HT-29 (cell line): ENCODE measurements at places on chromosomes 11 and 22.
A peak's percentile ranks its signal among the peaks of the same experiment; 100 is the strongest.

DNA sequence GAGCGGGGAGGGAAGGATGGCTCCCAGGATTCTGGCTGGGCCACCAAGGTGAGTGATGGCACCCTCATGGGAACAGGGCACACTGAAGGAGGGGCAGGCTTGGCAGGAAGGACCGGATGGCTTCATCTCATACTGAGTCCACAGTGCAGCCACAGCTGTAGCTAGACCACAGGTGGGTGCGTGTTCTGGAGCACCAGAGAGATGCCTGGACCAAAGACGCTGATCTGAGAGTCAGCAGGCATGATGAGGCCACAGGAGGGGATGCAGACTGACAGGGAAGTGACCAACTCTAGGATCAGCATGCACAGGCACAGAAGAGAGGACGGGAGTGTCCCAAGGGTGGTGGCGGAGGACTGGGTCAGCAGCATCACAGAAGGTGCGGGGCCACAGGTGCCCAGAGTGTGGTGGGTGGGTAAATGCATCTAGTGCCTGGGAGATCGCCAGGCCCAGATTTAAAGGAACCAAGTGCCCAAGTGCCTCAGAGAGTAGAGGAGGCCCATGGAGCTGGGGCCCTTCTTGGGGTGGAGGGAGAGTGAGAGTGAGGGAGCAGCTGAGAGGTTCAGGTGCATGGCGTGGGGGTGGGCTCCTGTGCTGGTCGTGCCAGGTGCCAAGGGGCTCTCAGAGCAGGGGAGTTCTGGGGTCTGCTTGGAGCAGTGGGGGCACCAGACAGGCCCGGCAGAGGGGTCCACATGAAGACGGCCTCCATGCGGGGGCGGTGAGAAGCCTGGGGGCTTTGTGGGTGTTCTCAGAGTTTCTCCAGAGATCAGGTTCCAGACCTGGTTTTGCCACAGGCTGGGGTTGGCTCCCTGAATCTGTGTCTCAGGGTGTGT lies 113.7 kb downstream of the CEP164 start:
- DNase-seq, result no peak

- no peak for DNase-seq
These were observed 505.6 kb downstream of the BUD13 start for GRCh38 chr11:116267146-116267545.

DNA sequence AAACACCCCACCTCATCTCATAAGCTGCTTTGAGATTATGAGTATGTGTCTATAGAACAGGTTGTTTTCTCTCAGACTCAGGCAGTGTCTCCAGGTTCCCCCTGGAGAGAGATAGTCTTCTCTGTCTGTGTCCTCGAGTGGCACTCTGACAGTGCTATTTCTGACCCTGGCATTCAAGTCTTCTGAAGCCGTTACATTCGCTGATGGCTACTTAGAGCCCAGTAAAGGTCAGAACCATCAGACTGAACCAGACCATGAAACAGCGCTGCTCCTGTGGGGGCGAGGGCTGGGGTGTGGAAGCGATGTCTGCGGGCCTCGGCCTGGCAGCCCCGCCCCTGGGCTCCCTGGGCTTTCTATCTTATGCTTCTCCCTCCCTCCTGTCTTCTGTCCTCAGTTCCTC lies 23.5 kb downstream of the SHISA8 start:
- DNase-seq, result no peak

GRCh38 chr11:111001986-111002611 lies 243.4 kb upstream of the POU2AF2 start:
- no peak for DNase-seq

DNA sequence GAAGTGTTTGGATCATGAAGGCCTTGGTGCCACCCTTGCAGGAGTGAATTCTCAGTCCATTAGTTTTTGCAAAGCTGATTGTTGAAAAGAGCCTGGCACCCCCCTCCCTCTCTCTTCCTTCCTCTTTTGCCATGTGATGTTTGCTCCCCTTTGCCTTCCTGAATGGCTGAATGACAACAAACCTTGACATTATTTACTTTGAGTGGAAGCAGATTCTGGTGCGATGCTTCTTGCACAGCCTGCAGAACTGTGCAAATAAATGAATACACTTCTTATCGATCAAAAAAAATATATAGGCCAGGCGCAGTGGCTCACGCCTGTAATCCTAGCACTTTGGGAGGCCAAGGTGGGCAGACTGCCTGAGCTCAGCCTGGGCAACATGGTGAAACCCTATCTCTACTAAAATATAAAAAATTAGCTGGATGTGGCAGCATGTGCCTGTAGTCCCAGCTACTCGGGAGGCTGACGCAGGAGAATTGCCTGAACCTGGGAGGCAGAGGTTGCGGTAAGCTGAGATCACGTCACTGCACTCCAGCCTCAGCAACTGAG lies 2.0 kb upstream of the NARS2 start:
- no peak for DNase-seq

DNA sequence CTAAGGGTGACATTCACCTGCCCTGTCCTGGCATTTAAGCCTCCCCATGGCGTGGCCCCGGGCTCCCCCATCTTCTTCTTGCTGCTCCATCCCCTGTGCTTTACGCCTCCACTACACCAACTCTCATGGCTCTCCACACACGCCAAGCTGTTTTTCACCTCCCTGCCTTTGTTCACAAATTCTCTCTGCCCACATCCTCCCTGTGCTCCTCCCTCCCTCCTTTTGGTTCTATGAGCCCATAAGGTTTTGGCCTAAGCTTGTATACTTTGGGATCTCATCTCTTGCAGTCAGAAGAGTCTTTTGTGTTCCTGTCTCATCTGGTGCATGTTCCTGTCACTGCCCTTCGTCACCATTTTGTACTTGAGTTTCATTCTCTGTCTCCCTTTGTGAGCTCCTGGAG lies 4.6 kb upstream of the DNAL4 start:
- no peak for DNase-seq

DNA sequence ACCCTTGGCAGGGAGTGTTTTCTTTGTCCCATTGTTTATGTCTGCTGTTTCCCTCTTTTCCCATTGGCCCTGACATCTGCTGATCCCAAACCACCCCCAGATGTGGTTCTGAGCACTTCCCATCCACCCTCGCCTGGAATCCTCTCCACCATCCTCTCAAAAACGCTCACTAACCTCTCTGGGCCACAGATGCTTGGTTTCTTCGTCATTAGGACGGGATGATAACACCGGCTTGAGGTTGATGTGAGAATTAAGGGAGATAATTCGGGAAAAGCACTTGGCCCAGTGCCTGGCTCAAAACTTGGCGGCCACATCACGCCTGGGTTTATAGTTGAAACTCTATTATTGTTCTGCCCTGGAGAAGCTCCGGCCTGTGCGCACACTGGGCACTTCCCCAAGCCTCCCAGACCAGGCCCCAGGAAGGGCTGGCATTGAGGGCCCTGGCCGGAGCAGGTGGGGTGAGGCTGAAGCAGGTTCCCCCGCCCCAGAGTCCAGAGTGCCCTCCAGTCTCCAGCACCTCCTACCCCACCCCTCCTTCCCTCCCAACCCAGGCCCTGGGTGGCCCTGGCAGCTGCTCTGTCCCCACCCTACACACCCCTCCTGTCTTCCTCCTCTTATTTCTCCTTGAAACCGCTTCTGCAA lies 63.7 kb downstream of the CYTH4 start:
- DNase-seq, result no peak

- no peak for DNase-seq
These were observed 55.0 kb downstream of the ZNRF3 start for GRCh38 chr22:28938286-28938833.

DNA sequence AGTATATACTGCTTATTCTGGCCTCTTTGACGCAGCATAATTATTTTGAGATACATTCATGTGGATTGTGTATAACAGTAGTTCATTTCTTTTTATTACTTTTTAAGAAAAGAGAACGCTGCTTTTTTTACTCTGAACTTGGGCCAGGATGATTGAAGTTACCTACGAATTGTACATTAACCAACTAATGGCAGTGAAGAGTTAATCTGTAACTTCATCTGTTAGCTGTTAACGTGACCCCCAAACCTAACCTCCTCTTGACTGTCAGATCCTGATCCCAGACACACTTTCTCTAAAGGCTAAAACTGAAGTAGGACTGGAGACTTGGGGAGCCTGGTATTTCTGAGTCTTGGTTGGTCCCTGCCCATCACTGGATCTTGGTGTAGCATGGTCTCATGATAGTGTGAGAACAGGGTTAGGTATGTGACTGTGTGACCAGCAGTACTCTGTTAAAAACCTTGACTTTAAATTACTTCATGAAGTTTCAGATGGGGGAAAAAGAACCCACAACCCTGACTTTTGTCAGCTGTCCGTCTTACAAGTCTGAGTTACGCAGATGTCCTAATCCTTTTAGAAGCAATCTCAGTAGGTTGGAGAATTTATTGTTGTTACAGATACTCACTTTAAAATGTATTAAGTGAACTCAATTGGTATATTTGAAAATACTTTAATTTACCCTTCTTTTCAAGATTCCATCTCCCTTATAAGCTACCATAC lies 39.4 kb downstream of the C22orf31 start:
- DNase-seq, result peak; percentile 78

DNA sequence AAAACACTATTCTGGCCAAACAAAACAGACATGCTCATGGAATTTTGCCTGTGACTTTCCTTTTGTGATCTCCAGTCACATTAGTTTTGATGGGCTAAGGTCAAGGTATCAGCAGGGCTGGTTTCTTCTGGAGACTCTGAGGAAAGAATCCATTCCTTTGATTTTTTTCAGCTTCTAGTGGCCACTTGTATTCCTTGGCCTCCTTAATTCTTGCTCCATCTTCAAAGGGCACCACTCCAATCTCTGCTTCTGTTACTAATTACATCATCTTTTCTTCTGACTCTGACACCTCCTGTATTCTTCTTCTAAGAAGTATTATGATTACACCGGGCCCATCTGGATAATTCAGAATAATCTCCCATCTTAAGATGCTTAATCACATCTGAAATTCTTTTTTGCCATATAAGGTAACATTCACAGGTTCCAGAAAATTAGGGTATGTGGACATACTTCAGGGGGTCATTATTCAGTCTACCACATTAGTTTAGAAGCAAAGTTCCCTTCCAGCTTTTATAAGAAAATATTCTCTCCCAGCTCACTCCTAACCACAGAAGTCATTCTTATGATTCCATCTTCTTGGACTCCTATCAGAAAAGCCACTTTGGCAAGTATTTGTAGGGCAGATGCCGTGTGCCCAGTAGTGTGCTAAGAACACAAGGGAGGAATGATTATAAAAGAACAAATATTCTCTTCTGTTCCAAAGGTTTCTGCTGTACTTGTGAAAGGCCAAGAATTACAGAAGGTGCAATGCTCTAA lies 56.4 kb upstream of the FSHB start:
- DNase-seq, result no peak

- DNase-seq, result no peak
These were observed 470.2 kb upstream of the API5 start for GRCh38 chr11:42841556-42841955.

DNA sequence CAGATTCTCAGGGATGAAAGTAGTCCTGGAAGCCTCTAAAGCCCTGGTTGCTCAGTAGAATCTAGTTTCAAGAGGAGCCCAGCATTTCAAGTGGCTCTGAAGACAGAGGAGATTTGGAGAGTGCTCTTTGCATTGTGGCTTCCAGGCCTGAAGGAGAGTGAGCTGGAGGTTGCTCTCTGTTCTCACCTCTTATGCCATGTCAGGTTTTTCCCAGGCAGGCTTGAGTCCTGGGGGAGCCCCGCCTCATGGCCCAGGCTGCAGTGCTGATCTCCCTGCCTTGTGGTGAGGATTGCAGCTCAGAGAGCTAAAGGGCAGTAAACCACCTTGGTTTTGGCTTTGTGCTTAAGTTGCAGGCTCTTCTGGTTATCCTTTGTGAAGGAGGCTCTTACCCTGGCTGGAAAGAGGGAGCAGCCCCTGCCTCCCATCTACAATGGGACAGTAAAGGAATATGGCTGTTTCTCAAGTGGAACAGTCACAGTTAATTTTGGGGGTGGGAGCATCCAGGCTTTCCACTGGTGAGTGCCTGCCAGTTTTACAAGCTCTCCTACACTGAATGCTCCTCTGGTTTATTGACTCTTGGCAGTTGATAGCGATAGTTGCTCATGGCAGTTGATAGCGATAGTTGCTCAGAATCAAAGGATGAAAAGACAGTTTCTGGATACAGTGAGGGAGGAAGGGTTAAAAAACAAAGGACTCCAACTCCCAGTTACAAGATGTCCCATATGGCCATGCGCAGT lies 32.6 kb downstream of the RCOR2 start:
- DNase-seq, result no peak

DNA sequence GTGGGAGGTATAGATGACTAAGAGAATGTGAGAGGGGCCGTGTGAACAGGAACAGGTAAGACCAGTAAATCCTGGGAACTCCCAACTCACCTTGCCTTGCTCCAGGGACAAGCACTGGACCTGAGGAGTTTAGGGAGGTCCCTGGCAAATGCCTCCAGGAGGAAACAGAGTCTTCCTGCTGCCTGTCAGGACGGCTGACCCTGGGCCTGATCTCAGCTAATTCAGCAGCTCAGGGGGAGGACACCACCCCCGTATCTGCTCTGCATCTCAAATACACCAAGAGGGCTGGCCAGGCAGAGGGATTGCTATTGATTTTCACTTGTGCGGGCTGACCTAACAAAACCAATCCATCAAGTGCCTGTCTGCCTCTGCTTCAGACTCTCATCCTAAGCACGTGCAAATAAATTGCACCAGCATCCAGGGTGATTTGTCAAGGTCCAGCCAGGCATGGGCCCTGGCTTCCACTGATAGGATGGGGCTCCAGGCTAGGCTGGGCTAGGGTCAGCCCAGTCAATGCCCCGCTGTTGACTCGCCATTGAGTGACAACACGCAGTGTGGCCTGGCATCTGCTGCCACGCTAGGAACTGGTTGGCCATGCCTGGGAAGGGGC lies 20.3 kb downstream of the UQCR10 start:
- no peak for DNase-seq

GRCh38 chr11:45556851-45557707 lies 108.3 kb downstream of the CHST1 start:
- DNase-seq, result no peak

- DNase-seq, result no peak
These were observed 156.8 kb downstream of the ST3GAL4 start for GRCh38 chr11:126512251-126512650.

GRCh38 chr11:10390375-10390774 lies 64.7 kb upstream of the AMPD3 start:
- peak; percentile 48 for DNase-seq

- DNase-seq, result peak; percentile 78
These were observed 30.7 kb downstream of the PPP2R1B start for GRCh38 chr11:111735262-111736116.

DNA sequence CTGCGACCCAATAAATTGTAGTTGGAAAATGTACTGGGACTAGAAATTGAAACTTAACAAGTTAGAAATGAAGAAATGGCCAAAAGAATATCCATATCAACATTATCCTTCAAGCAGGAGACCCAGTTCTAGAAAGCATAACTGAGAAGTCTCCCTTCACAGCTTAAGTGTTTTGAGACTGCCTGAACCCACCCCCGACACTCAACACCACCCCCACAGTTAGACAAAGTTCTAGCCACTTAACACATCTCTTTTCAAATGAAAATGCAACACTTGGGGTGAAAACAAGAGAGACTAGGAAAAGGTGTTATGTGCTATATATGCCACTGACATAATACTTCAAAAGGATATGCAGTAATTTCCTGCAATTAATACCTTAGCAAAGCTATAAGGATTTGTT lies 184.5 kb downstream of the SOX6 start:
- DNase-seq, result no peak

GRCh38 chr11:78954696-78955095 lies 380.0 kb upstream of the NARS2 start:
- DNase-seq, result no peak

GRCh38 chr22:22113701-22114100 lies 130.9 kb upstream of the VPREB1 start:
- no peak for DNase-seq

GRCh38 chr11:126338346-126339055 lies 17.0 kb upstream of the ST3GAL4 start:
- no peak for DNase-seq

- peak; percentile 83 for DNase-seq
These were observed 15.6 kb upstream of the INCENP start for GRCh38 chr11:62108017-62108750.

GRCh38 chr11:107018219-107018901 lies at the start of gene GUCY1A2:
TSS of gene GUCY1A2 (minus strand) at chr11:107018476. CDS start at chr11:107018055, 421 bp downstream.
- DNase-seq, result no peak
